HepG2 (cell line): ENCODE measurements at places on chromosomes 2 and 18. TPM values are rescaled to one million over a fixed set of nuclear protein-coding genes. Genes with fewer than 3 reads are reported as not detected.

Gene LRP2
- total RNA-seq: 0.03 and 0.15 TPM in 2 replicates

- no peak overlapping the region for H3K27ac ChIP-seq
- no peaks in the 10 kb centered on the region for H3K4me1 ChIP-seq
- no peak for DNase-seq
- peaks cover 94% of the 10 kb centered on the region for H3K36me3 ChIP-seq
Observed at GRCh38 chr2:86466306-86466705, 25.1 kb downstream of the KDM3A start.

GRCh38 chr18:9103376-9103873 is 926 bp downstream of the NDUFV2 start:
- H3K27me3 ChIP-seq: no peaks in the 10 kb centered on the region; the same call in 2 of the 3 replicates
- peak overlapping the region; percentile 92 for H3K27ac ChIP-seq
- no peaks in the 10 kb centered on the region for H3K36me3 ChIP-seq
- peaks cover 56% of the 10 kb centered on the region for H3K4me1 ChIP-seq

DNA sequence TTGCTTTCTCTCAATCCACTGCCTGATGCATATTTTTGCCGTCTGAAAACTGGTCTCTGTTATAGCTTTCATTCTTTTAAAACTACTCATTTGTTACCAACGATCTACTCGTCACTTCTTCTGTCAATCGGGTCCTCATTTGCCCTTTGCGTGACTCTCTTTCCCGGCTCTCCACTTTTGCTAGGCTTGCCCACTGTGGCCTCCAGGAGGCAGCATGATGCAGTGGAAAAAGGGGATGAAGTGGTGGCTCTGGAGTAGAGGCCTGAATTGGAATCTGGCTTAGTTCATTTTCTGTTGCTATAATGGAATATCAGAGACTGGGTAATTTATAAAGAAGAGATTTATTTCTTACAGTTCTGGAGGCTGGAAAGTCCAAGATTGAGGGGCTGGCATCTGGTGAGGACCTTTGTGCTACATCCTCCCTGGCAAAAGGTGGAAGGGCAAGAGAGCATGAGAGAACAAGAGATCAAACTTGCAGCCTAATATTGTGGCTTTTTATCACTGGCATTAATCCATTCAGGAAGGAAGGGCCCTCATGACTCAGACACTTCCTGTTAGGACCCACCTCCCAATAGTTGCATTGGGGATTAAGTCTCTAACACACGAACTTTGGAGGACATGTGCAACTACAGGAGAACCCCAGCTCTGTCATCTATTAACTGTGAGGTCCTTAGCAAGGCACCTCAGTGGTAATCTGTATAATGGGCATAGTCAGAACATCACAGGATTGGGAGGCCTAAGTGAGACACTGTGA is 15.4 kb downstream of the GDF7 start:
- no peak overlapping the region for H3K27ac ChIP-seq
- H3K27me3 ChIP-seq: no peaks in the 10 kb centered on the region
- H3K4me3 ChIP-seq: no peak overlapping the region
- H3K4me1 ChIP-seq: peaks cover 31% of the 10 kb centered on the region

Gene VRK2
- 29.1 and 41.1 TPM in 2 replicates for total RNA-seq

Gene C2orf80
- not detected in 2 replicates for total RNA-seq

DNA sequence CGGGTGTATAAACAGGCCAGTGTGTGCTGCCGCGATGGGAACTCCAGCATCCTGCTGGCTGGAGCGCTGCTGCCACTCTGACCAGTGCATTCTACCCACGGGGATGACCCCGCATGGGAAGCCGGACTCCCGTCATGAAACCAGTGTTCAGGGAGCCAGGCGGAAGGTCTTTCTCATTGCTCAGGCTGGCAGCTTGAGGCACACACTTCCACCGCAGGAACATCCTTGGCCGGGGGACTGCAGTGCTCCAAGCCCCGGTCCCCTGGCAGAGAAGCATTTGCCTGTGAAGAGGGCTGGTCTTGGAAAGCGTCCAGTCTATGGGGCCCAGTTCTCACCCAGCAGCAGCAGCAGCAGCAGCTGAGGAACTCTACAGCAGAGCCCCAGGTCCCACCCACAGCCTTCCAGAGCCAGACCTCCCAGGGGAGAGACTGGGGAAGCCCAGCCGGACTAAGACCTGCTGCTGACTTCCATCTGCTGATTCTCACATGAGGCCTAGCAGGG is 235.9 kb downstream of the KLHL29 start:
- no peak overlapping the region for H3K27ac ChIP-seq
- H3K4me3 ChIP-seq: no peak overlapping the region
- H3K27me3 ChIP-seq: peaks cover 38% of the 10 kb centered on the region
- peaks cover 6% of the 10 kb centered on the region; the same call in 1 of the 2 replicates for H3K4me1 ChIP-seq
- no peaks in the 10 kb centered on the region for H3K36me3 ChIP-seq

Gene ASB18
- not detected in 2 replicates for total RNA-seq

DNA sequence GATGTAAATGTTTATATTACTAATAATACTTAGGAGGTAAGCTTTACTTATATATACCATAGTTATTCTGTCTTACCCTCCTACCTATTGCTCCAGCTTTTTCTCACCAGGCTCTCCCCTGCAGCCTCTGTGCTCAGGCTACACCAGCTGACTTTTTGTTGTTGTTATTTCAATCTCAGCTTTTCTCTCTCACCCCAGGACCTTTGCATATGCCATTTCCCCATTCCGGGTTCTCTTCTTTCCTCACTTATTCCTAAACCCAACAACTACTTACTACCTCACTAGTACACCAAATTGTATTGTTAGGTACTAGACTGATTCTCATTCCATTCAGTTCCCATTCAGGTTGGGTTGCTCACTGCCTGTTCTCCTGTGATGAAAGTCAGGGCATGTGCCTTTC is 156.2 kb upstream of the BOD1L2 start:
- H3K27me3 ChIP-seq: no peaks in the 10 kb centered on the region
- H3K27ac ChIP-seq: no peak overlapping the region
- no peak overlapping the region for H3K4me3 ChIP-seq
- no peak for DNase-seq
- no peaks in the 10 kb centered on the region for H3K36me3 ChIP-seq

Gene RIT2
- total RNA-seq: not detected in 2 replicates

Gene SCN1A
- 19.6 and 39.4 TPM in 2 replicates for total RNA-seq

Gene SLC40A1
- 10.6 and 19.2 TPM in 2 replicates for total RNA-seq

Gene UCN
- 0.36 and 1.2 TPM in 2 replicates for total RNA-seq

- no peaks in the 10 kb centered on the region for H3K27me3 ChIP-seq
- no peaks in the 10 kb centered on the region for H3K36me3 ChIP-seq
- peak overlapping the region; percentile 42 for H3K27ac ChIP-seq
- H3K4me3 ChIP-seq: 0 out of 2 replicates have a peak overlapping the region, but pooled peaks have one; percentile 27
Observed at GRCh38 chr2:177692783-177693269, 300.3 kb downstream of the AGPS start.

Gene MOB1A
- total RNA-seq: 139 and 217 TPM in 2 replicates
